ENCODE measurements at places on chromosomes 1 and 21. TPM values are rescaled to one million over a fixed set of nuclear protein-coding genes. Genes with fewer than 3 reads are reported as not detected.

GRCh38 chr1:55245781-55246180 lies 30.6 kb upstream of the USP24 start:
- no peak for DNase-seq

GRCh38 chr1:41245659-41246058 lies 3.6 kb upstream of the SCMH1 start:
- DNase-seq, result peak; percentile 73

DNA sequence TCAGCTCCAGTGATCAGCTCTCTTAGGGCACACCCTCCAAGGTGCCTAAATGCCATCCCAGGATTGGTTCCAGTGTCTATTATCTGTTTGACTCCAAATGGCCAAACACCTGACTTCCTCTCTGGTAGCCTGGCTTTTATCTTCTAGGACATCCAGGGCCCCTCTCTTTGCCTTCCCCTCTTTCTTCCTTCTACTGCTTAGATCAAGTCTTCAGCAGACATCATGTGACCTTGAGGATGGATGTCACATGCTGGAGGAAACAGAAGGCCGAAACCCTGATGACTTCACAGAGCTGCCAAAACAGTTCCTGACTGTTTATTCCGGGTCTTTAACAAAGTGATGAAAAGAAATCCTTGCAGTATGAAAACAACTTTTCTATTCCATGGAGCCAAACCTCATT lies 24.4 kb upstream of the WDR26 start:
- DNase-seq, result no peak

- DNase-seq, result peak; percentile 68
Measured at GRCh38 chr21:37208056-37208721, 58.9 kb downstream of the VPS26C start.

- no peak for DNase-seq
Measured at GRCh38 chr1:83725735-83726360, 273.1 kb downstream of the TTLL7 start.

DNA sequence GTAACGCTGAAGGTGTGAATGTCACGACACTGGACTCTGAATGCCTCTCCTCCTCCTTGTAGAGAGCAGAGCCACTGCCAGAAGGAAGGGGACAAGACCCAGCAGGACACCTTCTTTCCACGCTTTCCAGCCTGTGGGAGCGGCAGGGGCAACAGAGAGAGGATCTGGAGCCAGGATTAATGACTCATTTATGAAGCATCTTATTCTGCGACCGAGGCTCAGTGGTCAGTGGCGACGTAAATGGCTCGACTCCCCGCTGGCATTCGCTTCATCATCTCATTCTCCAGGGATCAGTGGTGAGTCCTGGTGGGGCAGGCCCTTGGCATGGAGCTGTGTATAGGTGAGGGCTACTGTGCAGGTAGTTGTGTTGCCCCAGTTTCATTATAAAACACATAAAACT lies 4.6 kb downstream of the SLC37A1 start:
- DNase-seq, result no peak

- no peak for DNase-seq
Measured at GRCh38 chr1:17118706-17119075, 560 bp downstream of the PADI2 start.

DNA sequence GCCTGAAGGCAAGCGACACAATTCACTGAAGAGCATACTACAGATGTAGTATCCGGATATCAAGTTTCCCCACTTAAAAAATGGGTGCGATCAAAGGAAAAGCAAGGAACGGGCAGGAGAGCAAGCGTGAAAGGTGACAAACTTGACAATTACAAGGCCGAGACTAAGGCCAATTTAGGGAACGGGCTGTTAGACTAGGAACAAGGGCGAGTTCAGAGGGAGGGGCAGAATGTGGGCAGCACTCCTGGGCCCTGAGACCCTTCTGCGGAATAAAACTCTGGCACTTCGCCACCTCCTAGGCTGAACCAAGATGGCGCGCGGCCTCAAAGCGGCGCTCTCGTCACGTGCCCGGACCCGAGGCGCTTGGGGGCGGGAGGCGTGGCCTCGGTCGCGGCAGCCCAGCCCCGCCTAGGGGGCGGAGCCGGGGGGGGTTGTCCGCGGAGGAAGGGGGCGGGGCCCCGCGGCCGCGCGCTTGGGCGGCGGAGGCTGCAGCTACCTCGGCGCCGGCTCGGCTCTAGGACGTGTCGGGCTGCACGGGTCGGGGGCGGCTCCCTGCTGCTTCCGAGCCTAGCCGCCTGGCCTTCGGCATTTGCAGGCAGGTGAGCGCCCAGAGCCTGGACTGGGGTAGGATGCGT lies at the start of gene PPFIA4:
TSS of gene PPFIA4 (plus strand) at position 461 of the 635 bp plus-strand sequence. CDS start 12,518 bp downstream, outside the sequence.
- DNase-seq, result peak; percentile 99

NTRK1 gene
- polyA plus RNA-seq, result 23.3 TPM

PLEKHO1 gene
- 13.3 TPM for polyA plus RNA-seq
